ENCODE measurements at places on chromosomes 3 and 15.

- DNase-seq = no peak
These were observed 339.2 kb upstream of the ONECUT1 start for GRCh38 chr15:53129121-53129904.

GRCh38 chr3:15333099-15333955, 941 bp upstream of the SH3BP5 start:
- DNase-seq = no peak

DNA sequence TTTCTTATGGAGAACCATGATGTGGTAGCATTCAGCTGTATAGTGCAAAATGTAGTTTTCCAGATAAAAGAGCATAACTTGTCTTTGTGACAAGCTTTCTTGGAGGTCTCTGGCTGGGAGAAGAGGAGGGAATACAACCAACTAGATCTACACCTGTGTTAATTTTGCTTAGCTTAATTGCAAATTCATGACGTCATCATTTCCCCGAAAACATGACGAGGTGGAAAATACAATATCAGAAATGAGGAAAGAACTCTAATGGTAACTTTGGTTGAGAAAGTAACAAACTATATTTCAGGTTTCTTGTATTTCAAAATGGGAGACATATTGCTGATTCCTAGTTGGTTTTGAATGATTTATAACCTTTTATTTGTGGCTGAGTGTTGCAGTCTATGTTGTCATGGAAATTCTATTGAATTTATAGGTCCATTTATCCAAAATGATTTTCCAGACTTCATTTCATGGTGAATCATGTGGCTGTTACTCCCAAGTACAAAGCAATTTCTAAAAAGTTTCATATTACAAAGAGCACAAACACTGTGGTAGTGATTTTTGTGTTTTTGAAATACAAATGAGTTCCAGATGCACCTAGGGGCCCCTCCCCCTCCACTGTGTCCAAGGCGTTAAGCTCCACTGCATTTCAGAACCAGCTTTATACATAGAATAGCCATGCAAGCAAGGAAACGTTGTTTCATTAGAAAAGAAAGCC, 307.2 kb downstream of the FEZF2 start:
- DNase-seq = no peak

GRCh38 chr3:14663396-14664135, 11.4 kb upstream of the C3orf20 start:
- no peak for DNase-seq

DNA sequence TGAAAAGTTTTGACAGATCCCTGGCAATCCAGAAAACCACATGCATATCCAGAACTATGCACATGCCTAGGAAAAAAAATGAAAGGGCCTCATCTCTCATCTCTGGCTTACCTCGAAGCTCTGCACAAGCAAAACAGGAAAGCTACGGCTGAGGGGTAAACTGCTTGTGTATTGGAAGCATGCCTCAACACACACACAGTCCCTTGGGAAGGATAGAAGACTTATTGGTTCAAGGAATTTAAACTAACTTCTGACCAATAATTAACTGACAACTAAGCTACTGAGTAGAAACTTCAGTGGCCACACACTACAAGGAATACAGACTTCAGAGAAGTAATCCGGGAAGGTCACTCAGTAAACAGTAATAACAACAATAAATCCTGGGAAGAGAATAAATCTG, 59.9 kb upstream of the POMGNT2 start:
- no peak for DNase-seq

DNA sequence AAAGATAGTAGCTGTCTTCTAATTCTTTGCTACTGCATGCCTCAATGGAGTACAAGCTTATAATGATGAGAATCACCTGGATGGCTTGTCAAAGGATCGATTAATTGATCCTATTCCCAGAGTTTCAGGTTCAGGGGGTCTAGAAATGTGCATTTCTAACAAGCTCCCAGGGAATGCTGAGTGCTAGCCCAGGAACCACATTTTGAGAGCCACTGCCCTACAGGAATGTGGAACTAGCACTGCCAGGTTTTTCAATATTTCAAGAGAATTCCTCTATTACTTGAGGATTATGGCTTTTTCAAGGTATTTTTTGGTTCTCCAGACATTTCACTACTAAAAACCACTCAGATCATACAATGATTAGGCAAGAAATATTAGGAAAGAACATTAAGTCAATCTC, 52.7 kb downstream of the RARB start:
- no peak for DNase-seq

DNA sequence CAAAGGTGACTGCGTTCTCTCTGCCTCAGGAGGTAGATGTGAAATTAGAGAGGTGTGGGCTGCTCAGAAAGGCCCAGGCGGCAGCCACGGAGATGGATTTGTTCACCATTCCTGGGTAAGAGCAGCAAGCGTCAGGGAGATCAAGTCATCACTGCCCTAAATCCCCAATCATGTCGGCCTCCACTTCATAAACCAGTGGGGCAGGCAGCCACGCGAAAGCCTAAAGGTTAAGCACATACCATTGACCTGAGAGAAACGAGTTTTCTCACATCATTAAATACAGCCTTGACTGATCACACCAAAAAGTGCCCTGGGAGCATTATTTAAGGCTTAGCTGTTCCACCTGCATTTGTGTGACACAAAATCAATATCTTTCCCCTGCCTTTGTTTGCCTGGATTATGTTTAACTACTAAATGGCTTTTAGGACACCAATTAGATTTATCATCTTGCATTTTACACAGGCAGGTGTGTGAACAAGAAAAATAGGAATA, 50.7 kb upstream of the FOXB1 start:
- no peak for DNase-seq

GRCh38 chr15:44296625-44297524, 8.4 kb downstream of the GOLM2 start:
- DNase-seq = peak; percentile 4

DNA sequence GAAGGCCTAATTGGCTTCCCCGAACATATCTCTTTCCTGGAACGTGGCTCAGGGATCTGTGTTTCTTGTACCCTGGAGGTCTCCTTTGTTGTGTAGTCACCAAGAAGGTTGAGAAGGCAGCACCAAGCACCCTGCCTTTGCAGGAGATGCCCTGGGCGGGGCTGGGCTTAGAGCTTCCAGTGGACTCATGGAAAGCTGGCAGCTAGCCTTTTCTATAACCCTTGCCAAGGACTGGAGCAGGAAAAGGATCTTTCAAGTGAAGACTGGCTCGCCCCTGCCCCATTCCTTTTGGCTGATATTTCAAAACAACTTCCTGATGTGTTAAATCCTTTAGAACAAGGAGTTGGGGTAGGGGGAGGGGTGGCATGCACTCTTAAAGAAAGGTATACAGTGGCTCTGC, 58.9 kb upstream of the EPHA6 start:
- DNase-seq = no peak

DNA sequence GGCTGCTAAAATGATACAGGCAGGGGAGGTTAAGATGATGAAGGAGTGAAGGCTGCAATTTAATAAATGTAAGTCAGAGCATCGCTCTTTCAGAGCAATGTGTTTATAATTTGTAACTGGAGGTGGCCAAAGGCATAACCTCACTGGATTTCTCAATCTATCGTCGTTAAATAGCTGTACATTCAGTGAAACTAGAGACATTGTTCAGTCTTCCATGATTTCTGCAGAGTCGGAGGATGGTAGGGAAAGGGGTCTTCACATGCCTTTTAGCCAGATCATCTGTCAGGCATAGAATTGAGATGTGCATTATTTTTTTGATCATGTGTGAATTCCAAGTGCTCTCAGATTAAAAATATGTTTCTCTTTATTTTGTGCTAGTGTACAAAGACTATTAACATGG, 315.4 kb downstream of the OXSM start:
- no peak for DNase-seq

GRCh38 chr3:101675709-101676215, 1.2 kb downstream of the ZBTB11 start:
- no peak for DNase-seq

GRCh38 chr3:117537949-117538348, 828.4 kb downstream of the TUSC7 start:
- DNase-seq = no peak

DNA sequence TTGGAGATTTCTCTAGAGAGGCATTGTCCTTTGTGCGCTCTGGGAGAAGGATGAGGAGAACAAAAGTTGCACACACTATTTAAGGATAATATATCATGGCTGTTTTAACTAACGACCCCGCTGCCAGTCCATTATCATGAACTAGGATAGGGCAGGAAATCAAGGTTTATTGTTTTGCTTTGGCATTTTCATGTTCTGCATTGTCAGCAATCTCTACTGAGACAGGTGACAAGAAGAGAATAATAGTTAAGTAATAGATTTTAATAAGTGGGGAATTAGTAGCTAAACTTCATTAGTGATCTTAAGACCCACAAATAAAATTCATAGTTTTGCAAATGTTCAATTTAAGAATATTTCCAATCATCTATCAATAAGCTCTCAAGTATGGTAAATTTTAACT, 20.6 kb upstream of the GMNC start:
- no peak for DNase-seq

DNA sequence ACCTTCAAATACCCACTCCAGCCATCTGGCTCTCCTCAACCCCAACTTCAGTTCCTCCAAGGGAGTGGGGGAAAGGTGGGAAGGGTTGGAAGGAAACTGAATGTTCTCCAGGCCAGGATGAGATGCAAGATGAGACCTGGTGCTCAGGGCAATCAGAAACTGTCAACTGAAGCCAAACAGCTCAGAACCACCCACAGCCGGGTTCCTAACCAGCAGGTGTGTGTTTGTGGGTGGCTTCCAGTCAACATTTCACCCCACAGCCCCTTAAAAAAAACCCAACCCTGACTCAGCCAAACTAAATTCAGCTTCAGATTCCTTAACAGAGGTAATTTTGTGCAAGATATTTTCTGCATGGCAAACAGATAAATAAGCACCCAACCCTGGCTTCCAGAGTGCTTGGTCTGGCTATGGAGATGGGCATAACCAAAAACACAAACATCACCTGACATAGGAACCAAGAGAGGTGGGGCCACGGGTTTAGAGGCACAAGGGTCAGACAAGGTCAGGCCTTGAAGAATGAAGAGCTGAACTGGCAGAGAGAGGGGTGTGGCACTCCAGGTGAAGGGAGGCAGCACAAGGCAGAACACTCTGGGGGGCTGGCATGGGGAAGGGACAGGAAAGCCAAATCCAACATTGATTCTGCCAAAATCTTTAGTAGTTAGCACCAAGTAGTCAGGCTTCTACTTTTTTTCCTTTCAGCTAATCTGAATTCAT, 34.7 kb downstream of the ZNF445 start:
- no peak for DNase-seq

DNA sequence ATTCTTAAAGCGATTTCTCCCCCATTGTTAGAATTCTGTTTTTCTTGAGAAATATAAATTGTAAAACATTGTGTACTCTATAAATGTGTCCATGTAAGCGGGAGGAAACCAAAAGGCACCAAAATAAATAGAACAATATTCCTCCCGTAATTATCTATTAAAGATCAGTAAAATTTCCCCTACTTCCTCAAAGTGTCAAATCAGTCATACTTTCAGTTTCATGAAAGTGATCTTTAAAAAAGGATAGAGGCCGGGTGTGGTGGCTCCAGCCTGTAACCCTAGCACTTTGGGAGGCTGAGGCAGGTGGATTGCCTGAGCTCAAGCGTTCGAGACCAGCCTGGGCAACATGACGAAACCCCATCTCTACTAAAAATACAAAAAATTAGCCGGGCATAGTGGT, 278.9 kb downstream of the MECOM start:
- no peak for DNase-seq

DNA sequence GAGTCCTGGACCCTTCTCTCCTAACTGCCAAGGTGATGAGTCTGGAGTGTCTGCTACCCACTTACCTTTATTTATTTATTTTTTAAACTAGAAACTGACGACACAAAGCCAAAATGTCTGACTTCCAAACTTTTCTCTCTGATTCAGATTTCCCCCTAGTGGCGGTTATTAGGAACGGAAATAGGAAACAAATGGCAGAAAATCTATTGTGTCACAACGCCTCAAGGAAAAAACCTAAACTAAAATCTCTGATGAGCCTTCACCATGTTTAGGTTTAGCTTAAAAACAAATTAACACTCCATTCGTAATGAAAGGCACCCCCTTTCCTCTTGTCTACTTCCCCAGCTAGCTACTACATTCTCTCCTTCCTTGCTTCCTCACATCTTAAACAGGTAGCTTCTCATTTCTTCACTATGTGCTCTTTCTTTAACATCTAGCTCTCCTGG, 94.0 kb upstream of the MEX3B start:
- peak; percentile 22 for DNase-seq

- DNase-seq = no peak
These were observed 49.5 kb downstream of the CACNA2D2 start for GRCh38 chr3:50453907-50454306.

GRCh38 chr3:101391413-101391950, 71.1 kb upstream of the IMPG2 start:
- DNase-seq = no peak

GRCh38 chr3:14204515-14205284, 26.1 kb downstream of the LSM3 start:
- DNase-seq = no peak

DNA sequence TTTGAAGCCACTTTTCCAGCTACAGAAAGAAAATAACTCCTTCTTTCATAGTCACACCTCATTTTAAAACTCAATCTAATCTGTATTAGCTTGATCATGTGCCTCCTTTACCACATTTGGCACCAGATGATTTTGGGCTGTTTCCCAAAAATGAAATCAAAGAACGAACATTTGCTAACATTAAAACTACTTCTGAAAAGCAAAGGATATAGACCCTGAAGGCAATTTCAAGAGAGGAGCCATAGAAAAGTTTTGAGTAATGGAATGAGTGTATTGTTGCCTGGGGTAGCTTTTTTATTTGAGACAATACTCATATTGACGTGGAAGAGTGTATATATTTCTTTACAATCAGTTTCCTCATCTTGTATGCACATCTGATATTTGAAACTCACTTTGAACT, 152.8 kb upstream of the TBL1XR1 start:
- DNase-seq = no peak

DNA sequence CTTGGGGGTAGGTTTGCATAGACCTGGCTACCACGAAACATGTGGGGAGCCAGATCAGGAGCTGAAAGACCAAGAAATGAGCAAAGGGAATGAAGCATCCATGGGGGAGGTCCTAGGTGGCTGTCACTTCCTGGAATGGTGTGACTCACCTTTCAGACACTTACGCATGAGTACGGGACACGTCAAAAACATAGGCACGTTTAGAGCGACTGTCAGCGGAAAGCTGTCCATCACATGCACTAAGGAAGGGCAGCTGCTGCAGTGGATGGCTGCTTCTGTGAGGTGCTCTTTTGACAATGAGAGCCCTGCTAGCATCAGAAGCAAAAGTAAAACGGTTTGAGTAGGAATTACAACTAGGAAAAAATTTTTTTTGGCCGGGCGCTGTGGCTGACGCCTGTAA, 244.6 kb upstream of the CCDC54 start:
- DNase-seq = no peak

DNA sequence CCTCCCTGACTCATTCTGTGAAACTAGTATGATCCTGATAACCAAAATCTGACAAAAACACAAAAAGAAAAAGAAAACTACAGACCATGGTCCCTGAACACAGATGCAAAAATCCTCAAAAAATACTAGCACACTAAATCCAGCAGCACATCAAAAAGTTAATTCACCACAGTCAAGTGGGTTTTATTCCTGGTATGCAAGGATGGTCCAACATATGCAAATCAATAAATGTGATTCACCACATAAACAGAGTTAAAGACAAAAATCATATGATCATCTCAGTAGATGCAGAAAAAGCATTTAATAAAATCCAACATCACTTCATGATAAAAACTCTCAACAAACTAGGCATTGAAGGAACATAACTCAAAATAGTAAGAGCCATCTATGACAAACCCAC, 12.8 kb downstream of the SAXO2 start:
- no peak for DNase-seq

- no peak for DNase-seq
These were observed 53.9 kb downstream of the ACAD9 start for GRCh38 chr3:128933213-128933921.

GRCh38 chr3:128081226-128081625, 29.0 kb downstream of the SEC61A1 start:
- DNase-seq = no peak

Data from CD4-positive, alpha-beta T cell treated with Interleukin-17A for 1 hour (primary cell).